Activated CD4-positive, alpha-beta T cell treated with anti-CD3 and anti-CD28 coated beads for 1 hour (primary cell): ENCODE measurements at places on chromosomes 16 and 17.

DNA sequence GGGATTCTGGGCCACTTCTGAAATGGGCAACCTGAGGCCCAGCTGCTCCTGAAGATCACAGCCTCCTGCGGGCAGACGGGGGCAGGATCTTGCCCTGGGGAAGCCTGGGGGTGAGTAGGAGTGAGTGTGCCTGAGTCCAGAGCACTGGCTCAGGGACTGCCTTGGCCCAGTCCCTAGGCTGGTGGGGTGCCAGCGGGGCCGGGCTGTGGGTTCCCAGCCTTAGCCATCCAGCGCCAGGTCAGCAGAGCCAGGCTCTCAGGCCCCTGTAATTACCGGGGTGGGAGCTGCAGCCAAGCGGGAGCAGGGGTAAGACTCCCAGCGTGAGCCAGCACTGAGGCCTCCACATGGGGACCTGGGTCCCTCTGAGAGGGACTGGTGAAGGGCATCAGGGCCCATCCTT lies 8.2 kb downstream of the SPNS2 start:
- DNase-seq = no peak

- no peak for DNase-seq
These were observed 6.3 kb upstream of the PPP1R27 start for GRCh38 chr17:81840826-81841778.

- no peak for DNase-seq
These were observed 50.6 kb downstream of the MARCHF10 start for GRCh38 chr17:62757500-62757951.

DNA sequence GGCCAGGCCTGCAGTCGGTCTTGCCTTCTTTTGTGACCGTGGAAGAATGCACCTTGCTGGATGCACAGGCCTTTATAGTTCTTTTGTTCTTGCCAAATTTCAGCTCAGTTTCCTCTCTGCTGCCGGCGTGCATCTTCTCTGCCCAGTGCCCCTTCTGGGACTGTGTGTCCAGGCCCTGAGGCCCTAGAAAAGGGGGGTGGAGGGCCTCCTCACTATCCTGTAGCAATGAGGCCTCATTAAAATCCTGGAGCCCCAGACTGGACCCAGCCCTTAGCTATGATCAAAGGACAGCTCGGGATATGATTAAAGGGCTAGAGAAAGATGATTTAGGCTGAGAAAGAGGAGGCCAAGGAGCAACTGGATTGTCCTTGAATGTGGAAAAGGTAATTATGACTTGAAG lies 229.8 kb downstream of the SEC14L1 start:
- no peak for DNase-seq

GRCh38 chr16:25966172-25967097 lies 274.7 kb downstream of the HS3ST4 start:
- DNase-seq = no peak

DNA sequence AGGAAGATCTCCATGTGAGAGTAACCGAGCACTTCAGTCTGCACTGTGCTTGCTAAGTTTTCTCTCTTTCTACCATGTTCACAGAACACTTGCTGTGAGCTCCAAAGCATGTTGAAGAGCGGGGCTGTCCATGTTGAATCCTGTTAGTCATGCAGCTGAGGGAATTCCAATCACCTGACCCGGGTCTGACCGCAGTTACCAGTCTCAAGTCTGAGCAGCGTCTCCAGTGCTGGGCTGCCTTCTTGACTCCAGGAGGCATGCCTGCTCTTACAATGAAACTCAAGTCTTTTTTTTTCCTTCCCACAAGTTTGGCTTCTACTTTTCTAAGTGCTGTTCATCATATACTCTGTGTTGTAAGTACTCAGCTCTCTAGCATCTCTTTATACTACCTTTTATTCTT lies 44.3 kb downstream of the HOXB1 start:
- DNase-seq = no peak

GRCh38 chr16:30571445-30572322 lies at the start of gene ZNF688:
Gene ZNF688, minus strand, starts transcription at chr16:30571714. Its CDS starts 85 bp downstream, at chr16:30571629.
- peak; percentile 91 for DNase-seq

DNA sequence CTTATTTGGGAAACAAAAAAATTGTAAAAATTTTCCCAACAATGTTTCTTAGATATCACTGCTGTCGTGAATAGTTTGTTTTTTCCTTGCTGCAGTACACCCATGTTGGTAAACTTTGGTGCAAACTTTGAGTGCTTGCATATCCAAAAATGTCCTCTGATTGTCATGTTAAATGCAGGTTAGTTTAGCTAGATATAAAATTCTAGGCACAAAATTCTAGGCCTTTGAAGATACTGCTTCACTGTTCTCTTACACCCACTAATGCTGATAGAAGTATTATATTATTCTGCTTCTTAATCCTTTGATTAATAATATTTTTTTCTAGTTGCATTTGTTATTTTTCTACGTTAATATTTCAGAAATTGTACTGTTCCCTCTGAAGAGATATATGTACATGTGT lies 16.1 kb downstream of the TOM1L1 start:
- DNase-seq = no peak

DNA sequence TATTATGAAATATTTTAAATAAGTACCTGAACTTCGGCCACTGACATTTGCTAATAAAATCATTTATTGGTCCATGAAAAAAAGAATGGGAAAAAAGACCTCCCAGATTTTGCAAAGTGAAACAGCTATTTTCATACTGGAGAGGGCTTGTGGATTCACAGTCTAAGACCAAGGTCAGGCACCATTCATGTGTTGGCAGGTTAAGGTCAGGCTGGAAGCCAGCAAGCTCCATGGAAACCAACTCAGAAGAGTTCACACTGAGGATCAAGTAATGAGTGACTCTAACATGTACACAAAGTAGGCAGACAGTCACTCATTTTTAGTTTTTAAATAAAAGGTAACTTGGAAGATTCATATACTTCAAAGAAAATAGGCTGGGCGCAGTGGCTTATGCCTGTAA lies 3.4 kb downstream of the DNAJA2 start:
- no peak for DNase-seq

GRCh38 chr16:57720142-57720575 lies 15.4 kb upstream of the KATNB1 start:
- DNase-seq = no peak

GRCh38 chr17:48510761-48511604 lies 19.8 kb downstream of the HOXB1 start:
- peak; percentile 11 for DNase-seq

GRCh38 chr16:3059041-3059722 lies 6.3 kb upstream of the IL32 start:
- peak; percentile 83 for DNase-seq

DNA sequence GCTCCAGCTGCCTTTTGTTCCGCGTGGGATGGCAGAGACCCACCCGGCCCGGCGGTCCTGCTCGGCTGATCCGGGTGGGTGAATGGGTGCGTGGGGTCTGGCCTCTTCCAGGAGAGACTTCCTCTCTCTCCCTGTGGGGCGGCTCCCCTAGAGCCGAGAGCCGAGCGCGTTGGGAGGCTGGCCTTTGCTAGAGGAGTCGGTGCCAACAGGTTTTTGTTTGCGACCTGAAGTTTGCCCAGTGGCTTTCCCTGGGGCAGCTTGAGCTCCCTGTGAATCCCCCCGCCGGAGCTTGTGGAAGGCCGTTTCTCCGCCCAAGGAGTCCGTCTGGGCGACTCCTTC lies 970 bp downstream of the EPN2 start:
- no peak for DNase-seq

GRCh38 chr17:73203135-73203787 lies 10.4 kb downstream of the COG1 start:
- DNase-seq = no peak

DNA sequence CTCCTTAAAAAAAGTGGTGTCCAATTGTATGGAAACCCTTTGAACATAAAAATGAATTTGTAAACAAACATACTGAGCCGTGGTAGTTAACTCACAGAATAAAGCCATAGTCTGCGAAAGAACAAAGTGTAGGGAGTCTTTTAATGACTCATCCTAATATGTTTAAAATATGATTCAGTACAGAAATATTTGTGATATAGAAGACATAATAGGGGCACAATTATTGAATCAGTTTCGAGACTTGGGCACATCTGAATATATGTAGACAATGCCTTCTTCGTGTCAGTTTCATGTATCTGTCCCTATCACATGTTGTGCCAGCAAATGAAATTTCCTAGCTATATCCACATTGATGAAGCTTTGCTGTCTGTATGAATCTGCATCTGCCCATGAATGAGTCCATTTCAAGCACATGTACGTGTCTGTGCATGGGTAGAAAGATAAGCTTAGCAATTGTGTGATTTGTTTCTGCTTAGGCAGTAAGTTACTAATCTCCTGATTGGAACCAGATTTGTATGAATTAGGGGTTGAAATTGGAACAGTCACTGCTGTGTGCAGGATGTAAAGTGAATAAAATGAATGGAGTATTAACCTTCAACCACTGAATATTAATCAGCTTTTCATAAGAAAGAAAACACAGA lies 112.5 kb upstream of the SOX9 start:
- no peak for DNase-seq

- DNase-seq = no peak
These were observed 54.8 kb downstream of the VAC14 start for GRCh38 chr16:70746040-70746707.

- no peak for DNase-seq
These were observed 787 bp downstream of the PRKAR1A start for GRCh38 chr17:68512960-68513474.

- DNase-seq = no peak
These were observed 21.6 kb downstream of the PIP4K2B start for GRCh38 chr17:38777641-38778250.

GRCh38 chr17:66351033-66351432 lies 48.6 kb downstream of the PRKCA start:
- no peak for DNase-seq

GRCh38 chr16:78664811-78665772 lies 565.6 kb downstream of the WWOX start:
- DNase-seq = no peak

DNA sequence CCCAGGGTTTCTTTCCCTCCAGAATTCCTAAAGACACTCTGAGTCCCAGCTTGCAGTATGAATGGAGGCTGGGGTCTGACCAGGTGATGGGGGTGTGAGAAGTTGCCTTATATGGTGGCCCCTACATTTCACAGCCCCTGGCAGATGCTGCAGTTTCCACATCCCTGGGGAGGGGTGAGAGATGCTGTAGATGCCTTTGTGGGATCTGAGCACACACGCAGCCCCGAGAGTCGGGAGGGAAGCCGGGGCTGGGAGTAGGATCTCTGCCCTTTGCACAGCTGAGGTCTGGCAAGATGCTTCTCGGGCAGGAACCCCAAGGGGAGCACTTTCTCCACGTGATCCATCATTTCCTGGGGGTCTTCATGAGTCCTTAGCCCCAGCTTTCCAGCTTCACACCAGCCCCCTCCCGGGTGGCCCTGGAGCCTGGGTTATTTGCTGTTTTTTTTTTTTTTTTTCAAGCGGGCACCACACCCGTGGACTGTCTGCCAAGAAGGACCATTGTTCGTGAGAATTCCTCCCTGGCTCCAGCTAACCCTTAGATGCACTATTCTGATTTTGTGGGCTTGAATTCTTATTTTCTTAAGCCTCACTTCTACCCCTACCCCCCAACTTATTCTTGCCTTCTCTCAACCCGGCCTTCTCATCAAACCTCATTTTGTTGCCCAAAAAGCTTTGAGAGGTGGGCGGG lies 50.6 kb downstream of the NTN1 start:
- DNase-seq = no peak

DNA sequence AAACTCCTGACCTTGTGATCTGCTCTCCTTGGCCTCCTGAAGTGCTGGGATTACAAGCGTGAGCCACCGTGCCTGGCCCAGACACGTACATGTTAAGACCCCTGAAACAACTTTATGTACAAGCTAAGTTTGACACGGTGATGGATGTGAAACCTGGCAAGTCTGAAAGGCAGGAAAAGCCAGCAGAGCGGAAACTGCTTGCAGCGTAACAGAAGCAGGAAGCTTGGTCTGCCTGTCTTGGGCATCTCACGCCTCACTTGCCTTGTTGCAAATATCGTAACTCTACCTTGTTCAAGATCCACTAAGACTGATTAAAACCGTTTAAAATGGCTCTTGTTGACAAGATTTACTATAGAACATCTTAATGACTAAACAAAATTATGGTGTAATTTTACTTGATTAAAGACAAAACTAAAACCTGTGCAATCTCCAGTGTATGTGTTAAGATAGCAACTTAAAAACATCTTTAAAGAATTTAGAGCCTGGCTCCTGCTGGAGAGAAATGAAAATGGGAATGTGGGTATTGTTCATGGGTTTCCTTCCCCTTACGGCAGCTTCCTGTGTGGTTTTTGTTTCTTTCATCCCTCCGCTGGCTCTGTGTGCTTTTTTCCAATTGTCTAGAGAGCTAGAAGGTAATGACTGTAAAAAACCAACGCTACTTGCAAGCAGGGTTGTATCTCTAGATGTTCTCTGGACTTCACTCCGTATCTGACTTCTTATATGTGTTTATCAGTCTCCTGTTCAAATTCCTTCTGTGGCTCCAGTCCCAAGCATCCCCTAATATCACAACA lies 477.6 kb downstream of the XYLT1 start:
- DNase-seq = no peak

DNA sequence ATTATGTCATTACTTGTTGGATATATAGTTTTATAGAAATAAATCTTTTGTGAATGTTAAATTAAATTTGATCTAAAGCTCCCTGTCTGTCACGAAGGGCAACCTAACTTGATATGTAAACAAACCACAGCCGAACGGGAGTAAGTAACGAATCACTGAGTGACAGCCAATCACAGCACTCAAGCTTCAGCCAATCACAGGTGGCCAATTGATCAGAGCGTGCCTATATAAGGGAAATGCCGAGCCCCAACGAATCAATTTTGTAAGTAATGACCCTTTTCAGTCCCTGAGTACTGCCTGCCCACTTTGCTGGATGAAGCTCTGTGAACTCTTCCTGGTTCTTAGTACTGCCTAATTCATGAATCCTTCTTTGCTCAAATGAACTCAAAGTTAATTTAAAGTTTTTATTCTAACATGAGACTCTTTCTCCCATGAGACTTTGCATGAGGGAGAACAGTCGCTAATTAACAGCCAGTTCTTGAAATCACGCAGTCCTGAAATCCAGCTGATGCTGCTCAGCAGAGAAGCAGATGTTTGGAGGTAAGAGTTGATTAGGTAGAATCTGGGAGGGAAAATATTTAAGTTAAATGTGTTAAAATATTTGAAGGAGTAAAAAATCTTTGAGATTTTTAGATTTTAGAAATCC lies 302.2 kb downstream of the CNTNAP4 start:
- DNase-seq = no peak

GRCh38 chr17:48825446-48826381 lies 5.1 kb upstream of the CALCOCO2 start:
- DNase-seq = no peak

DNA sequence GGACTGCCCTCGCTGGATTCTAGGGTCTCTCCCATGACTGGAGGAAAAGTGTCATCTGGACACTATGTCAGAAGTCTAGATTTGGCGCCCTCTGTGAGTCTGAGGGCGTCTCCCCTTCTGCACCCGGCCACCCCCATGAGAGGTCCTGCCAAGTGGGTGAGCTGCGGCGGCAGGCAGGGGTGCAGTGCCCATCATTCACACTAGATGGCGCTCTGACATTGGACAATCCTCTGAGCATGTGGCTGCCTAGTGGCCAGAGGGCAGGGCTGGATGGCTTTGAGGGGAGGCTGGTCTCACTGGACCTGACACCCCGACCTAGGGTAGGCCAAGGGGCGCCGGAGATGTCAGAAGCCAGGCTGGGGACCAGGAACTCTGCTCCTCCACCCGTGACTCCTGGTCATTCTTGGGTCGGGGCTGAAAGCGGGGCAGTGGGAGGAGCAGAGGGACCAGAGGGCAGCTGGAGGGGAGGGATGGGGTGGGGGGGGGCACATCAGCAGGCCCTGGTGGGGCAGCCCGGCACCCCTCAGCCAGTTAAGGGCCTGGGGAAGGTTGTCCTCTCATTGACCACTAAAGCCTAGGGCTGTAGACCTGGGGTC lies 28.0 kb downstream of the MRM1 start:
- peak; percentile 64 for DNase-seq
